Fibroblast of skin of right biceps (primary cell): ENCODE measurements at places on chromosomes 13 and 19.

DNA sequence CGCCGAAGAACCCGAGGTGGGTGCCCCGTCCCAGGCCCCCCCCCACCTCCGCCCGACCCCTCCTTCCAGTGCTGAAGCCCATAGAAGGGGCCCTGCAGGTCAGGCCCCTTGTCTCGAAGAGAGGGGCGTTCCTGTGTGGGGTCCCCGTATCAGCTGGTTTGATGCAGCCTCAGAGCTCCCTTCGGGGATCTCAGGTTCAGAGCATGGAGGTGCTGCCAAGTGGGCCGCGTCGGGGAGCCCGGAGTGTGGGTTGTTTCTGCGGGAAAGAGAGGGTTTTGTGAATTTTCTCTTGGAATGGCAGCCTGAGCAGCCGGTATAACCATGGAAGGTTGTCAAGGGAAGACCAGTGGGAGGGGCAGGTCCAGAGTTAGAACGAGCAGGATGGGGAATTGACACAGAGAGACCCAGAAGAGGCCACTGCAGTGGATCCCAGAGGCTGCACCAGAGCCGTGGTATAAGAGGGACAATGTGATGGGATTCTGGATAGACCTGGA, 384 bp downstream of the TRAPPC2B start:
- peak; percentile 12 for DNase-seq

DNA sequence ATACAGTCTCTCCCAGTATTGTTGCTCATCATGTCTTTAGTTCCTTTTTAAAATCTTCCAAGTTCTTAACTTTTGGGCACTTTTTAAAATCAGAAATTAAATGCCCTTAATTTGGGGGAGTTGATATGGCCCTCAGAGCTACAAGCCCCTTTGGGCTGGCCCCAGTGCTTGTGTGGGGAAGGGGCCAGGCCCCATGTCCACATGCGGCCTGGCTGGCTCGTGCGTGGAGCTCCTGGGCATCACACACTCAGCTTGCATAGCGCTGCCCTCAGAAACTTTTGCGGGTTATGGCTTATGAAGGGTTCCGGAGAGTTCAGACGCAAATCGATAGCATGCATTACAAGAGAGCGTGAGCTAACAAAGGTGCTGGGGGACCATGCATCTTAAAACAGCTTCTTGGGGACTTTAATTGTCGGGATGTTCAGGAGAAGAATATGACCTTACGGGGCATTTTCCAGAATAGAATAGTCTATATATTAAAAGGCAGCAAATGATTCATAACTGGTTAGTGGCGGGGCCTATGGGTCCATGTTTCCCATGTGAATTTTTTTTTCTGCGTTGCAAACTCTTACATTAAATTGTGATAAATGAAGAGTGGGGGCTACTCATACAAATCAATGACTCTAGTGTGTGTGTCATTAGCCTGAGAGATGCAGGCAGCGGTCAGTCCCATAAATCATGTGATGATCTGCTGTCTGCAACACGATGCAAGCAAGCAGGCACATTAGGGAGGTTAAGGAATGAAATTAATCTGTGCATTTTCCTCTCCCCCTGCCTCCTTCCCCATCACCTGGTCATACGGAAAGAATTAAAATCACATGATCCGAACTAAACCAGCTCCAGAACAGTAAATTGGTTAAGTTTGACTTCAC, 185.8 kb upstream of the TSHZ3 start:
- no peak for DNase-seq

GRCh38 chr13:111126509-111126908, 11.4 kb downstream of the ARHGEF7 start:
- no peak for DNase-seq

DNA sequence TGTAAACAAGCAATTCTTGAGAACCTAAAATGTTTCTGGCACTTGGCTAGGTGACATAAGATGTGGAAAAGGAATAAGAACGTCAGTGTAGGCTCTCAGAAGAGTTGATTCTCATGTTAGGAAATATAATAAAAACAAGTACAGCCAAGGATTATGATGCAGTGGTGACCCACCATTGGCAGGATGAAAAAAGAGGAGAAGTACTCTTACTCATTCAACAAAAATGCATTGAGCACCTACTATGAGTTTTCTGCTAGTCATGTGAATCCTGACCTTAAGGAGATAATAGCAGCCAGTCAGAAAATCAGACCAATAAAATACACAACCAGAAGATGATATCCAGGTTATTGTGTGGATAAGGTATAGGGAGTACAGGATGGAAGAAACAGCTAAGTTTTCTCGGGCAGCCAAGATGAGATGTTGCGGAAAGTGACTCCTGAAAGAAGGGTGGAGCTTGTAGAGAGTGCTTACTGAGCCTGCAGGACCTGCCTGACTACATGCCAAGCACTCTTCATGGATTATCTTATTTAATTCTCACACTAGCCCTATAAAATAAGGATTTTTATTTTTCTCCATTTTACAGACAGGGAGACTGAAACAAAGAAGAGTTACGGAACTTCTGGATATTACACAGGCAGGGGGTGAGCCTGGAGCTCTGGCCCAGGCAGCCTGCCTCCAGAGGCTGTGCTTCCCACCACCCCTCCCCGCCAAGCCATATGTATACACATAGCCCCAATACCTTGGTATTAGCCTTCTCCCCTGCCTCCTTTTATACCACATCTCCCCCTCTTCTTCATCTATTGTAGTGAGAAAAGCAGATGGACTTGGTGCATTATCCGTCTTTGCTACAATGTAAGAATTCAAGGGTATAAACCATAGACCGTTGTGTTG, 58.0 kb downstream of the TGDS start:
- no peak for DNase-seq

- DNase-seq = no peak
Measured at GRCh38 chr13:39321574-39321973, 281.4 kb downstream of the LHFPL6 start.

DNA sequence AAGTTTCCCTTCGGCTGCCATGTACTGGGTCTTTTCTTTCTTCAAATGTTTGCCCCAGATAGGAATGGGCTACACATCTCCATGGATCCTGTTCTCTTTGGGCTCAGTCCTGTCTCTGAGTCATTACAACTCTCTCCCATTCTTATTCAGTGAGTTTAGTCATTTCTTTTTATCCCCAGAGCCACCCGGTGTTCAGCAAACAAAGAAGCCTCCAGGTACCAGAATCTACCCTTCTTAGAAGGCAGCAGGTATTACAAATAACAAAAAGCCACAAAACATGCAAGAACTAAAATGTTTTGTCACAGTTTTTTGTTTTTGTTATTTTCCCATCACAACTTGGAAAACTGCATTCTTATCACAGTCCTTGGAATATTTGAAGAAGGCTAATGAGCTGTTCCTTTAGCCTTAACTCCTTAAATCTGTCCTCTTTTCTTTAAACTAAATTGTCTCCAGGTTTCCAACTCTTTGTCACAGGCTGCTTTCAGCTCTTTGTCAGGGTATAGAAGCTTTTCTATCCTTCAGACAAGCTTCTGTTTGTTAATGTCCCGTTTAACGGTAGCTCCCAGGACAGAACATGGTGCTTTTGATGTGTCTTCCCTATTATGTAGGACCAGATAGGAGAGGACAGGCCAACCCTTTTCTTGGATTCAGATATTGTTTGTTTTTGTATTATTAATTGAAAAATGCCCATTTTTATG, 215.5 kb upstream of the HTR2A start:
- DNase-seq = peak; percentile 38

GRCh38 chr19:16862826-16863415, 25.9 kb upstream of the F2RL3 start:
- DNase-seq = no peak

DNA sequence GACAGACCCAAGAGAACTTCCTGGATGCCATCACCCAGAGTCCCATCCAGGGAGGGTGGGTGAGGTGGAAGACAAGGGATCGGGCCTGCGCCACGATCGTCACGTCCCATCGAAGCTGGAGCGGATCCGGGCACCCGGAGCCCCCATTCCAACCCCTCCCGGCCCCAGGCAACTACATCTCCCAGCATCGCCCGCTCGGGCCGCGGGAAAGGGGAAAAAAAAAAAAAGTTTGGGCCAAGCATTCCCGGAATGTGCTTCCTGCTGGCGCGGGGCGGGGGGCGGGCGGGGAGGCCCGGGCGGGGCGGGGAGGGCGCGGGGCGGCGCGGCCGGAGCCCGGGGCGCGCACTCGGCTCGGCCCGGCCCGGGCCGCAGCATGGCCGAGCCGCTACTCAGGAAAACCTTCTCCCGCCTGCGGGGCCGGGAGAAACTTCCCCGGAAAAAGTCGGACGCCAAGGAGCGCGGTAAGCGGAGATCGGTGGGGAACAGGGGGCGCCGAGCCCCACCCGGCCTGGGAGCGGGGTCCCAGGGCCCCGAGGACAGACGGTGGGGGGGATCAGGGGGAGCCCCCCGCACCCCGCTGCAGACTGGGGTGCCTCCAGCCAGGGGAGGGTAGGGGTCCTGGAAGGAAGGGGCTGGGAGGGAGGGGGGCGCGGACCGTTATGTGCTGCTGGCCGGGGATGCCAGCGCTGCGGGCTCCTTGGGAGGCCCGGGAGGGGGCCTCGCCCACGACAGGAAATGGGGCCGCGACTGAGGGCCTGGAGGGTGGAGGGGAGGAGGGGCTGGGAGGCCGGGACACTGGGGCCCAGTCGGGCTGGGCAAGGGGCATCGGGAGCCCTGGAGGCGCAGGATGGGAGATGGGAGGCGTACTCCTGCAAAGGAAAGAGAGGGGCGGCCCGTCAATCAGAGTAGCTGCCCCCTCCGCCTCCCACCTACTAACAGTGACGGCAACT, at the start of gene SYDE1:
Gene SYDE1, plus strand, starts transcription at position 341 of the 950 bp plus-strand sequence. Its CDS starts 33 bp downstream, at position 374.
- DNase-seq = peak; percentile 90

- DNase-seq = no peak
Measured at GRCh38 chr13:41006306-41006705, 12.8 kb downstream of the ELF1 start.

DNA sequence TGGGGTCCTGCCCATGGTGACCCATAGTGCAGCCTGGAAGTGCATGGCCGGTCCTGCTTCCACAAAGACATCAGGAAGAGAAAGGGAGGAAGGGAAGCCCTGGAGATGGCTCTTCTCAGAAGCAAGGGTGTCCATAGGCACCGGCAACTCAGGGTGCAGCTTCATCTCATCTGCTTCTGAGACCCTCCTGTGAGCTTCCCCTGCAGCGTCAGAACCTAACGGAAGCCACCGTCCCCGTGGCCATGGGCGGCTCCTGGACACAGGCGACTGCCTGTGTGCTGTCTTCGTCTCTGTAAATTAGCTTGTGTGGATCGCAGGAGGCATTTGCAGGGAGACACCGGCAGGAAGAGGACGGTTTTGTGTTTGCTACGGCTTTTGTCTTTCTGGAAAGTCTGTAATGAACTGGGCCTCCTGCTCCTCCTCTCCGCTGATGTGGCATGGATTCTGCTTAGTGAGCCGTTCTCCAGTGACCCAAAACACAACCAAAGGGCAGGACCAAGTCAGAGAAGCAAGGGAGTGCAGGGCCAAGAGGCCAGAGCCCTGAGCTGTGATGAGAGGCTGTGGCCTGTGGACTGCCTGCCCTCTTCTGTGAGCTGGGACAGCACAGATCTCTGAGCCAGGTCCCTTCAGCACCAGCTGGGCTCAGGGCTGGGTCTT, 2.5 kb downstream of the ATP4B start:
- no peak for DNase-seq

DNA sequence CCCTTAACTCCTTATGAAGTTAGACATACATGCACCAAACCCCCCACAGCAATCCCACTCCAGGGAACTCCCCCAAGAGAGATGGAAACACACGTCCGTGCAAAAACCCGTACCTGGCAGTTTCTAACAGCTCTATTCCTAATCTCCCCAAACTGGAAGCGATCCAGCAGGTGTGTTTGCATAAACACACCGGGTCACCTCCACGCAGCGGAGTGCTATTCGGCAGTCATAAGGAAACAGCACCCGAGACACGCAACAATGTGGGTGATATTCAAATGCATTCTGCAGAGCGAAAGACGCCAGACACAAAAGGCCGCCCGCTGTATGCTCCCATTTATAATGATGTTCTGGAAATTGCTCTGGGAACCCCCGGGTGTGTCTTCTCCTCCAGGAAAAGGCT, 6.8 kb upstream of the ZNRF4 start:
- no peak for DNase-seq

- DNase-seq = no peak
Measured at GRCh38 chr19:33111587-33111986, 20.3 kb upstream of the WDR88 start.

DNA sequence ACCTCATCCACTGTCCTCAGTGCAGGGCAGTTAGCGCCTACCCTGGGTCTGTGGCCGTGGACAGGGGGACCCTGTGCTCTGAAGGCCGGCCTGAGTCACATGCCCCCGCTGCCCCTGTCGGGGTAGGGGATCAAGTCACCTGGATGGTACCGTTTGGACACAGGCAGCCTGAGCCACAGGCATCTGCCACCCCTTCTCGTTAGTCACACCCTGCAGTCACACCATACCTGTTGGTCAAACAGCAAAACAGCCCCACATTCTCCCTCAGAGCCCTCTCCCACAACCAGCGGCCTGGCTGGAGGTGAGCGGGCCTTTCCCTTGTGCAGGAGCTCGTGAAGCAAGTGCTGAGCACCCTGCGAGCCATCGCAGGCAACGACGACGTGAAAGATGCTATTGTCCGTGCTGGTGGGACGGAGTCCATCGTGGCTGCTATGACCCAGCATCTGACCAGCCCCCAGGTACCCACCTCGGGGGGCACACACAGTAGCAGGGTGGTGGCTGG, 8.8 kb upstream of the SLC25A42 start:
- DNase-seq = no peak

GRCh38 chr13:35179494-35179893, 237.4 kb downstream of the NBEA start:
- DNase-seq = peak; percentile 37

GRCh38 chr19:18895038-18895823, 727 bp downstream of the CERS1 start:
- DNase-seq = no peak

- DNase-seq = no peak
Measured at GRCh38 chr13:112072534-112073244, 5.7 kb downstream of the SOX1 start.

- DNase-seq = peak; percentile 60
Measured at GRCh38 chr19:11130824-11131455, 24.6 kb downstream of the SPC24 start.

GRCh38 chr13:83423381-83423780, 458.9 kb downstream of the SLITRK1 start:
- no peak for DNase-seq

- DNase-seq = no peak
Measured at GRCh38 chr13:72728290-72728605, 525 bp downstream of the BORA start.

DNA sequence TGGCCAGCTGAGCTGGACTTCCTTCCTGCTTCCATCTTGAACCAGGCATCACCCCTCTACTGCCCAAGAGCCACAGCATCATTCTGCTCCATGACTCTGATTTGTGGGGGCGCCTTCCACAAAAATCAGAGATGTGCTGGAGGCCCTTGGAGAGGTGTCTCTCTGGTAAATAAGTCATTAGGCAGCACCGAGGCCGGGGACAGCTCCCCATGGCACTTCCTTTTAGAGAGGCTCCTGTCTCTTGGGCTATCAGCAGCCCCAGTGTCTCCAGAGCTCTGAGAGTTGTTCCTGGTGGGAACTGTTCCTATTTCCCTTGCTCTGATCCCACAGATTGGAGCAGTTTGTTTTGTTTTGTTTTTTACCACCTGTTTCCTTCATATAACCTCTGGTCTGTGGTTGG, 19.9 kb downstream of the NWD1 start:
- no peak for DNase-seq

DNA sequence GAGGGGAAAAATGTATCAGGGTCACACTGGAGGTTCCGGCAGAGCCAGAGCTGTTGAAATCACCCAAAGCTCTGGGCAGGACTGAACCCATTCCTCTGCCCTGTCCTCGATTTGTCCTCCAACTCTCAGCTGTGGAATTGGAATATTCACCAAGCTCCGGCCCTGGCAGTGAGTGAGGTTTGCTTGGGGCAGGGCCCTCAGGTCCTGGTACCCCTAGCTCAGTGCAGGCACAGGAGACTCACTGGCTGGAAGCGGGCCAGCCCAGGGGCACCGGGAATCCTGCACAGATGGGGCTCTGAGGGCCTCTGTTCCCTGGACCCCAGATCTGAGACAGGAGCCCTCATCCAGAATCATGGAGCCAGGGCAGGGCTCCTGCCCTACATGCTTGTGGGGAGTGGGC, 1322.3 kb downstream of the UQCRFS1 start:
- DNase-seq = no peak
